ENCODE measurements at places on chromosomes 11 and 22.

DNA sequence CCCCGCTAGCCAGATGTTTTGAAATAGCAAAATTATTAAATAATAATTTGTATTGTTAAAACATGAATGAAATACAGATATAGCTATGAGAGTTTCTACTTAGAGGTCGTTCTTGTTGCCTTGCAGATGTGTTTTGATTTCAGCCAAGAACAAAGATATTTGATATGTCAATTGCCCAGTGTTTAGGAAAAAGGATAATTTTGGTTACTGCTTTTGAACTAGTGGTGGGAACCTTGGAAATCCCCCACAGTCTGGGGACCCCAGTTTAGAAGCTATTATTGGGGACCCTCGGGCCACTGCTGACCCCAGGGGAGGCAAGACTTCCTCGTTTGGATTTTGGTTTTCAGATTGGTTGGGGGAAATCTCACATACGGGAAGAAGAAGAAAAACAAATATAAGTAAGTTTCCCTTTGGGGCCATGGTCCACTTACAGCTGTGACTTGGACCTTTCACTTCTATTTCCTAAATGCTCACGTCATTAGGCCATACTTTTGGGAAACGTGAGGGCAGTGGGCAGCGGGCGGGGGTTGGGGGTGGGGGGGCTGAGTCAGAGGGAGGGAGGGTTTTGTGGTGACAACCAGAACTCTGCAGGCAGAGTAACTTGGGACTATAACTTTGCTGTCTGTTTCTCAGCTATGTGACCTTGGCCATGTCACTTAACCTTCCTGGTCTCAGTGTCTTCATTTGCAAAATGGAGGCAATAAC, 37.0 kb downstream of the LDLRAD3 start:
- no peak for DNase-seq

GRCh38 chr22:49509016-49509415, 318.7 kb downstream of the BRD1 start:
- DNase-seq, result no peak

DNA sequence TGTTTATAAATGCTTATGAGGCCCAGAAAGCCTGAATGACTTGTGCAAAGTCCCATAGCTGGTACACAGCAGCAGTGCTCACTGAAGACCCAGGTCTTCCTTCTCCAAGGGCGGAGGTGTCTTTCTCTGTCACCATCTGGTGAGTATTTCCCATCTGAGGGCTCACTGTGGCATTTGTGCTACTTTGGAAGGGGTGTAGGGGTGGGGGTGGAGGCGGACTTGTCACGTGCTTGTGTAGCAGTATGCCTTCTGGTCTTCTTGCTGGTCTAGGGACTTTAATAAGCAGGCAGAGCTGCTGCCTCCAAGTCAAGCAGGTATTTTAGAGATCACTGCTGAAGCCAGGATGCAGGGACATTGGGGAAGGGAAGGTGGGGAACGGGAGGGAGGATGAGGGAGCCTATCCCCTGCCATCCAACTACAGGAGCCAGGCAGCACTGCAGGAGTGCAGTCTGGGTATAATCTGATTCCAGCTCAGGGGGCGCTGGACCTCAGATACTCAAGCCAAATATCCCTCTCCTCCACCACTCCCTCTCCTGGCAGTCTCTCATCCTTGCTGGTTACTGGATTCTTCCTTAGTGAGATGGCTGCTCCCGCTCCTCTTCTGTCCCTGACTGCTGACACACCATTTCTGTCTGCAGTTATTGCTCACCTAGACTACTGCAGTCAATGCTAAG, 3.4 kb downstream of the ABCC8 start:
- DNase-seq, result no peak

- DNase-seq, result no peak
Observed at GRCh38 chr22:27642104-27642800, 159.3 kb downstream of the MN1 start.

- DNase-seq, result no peak
Observed at GRCh38 chr11:33669598-33670249, 30.9 kb downstream of the C11orf91 start.

GRCh38 chr22:17807578-17808410, 33.5 kb upstream of the BID start:
- no peak for DNase-seq

GRCh38 chr11:121589946-121590537, 137.3 kb upstream of the SORL1-AS1 start:
- no peak for DNase-seq

GRCh38 chr11:71164621-71165020, 87.8 kb downstream of the SHANK2 start:
- no peak for DNase-seq

DNA sequence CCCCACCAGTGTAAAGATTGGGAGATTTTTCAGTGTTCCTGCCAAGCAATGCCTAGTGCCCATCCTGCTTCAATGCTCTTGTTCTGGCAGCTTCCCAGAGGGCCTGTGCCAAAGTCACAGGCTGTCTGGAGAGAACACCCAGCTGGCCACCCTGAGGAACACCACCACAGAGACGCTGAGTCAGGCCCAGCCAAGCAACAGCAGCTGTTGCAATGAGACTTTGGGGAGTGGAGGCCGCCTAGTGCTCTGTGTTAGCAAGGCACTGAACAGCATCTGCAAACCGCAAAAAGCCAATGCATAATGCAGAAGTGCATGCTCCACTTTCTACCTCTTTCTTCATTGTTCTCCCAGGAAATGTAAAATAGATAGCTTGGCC, 168.1 kb downstream of the NXPE2 start:
- no peak for DNase-seq

- peak; percentile 21 for DNase-seq
Observed at GRCh38 chr11:66639066-66639813, 737 bp downstream of the RBM4 start.

- DNase-seq, result no peak
Observed at GRCh38 chr11:124811399-124812125, 11.4 kb upstream of the MSANTD2 start.

DNA sequence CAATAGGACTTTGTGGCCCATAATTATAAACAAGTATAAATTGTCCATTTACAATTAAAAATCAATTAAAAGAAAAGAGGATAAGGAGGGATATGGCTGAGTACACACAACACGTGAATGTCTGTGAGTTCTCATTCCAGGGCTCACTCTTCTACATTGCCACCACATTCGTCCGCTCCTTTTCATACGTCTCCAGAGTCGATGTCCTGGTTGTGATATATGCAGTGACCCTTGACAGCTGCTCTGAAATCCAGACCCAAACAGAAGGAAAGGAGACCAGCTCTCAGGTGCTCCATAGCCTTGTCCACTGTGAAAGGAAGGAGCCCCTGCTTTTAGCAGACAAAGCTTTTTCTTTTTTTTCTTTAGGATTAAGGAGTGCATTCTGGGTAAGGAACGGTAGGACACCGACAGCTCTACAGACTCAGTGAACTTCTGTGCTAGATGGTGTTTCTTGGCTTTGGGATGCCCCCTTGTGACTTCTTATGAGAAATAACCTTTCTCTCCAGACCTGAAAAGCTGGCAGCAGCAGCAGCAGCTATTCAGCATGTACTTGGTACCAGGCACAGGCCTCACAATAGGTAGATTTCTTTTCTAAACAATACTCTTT, 19.7 kb upstream of the DNAJB13 start:
- no peak for DNase-seq

Data from activated CD4-positive, alpha-beta T cell treated with anti-CD3 and anti-CD28 coated beads for 4 hours (primary cell).